ENCODE measurements at places on chromosomes 16 and 17.

- DNase-seq: no peak
These were observed 160.4 kb downstream of the ABCC12 start for GRCh38 chr16:47995354-47995753.

DNA sequence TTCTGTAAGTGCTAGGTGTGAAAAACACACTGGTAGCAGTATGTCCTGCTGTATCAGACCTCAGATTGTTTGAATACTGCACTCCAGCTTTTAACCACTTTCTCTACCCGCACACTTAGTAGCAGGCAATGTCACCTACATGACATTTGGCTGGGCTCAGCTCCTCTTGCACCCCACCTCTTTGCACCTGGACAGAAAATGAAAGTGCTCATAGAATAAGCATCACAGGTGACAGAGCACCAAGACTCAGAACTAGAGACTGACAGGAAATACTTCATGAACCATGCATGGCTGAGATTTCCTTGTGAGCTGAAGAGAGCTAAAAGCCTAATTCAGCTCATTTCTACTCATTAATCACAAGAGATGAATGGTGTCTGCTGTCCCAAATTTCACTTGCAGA lies 1014.2 kb upstream of the CDH8 start:
- DNase-seq: no peak

DNA sequence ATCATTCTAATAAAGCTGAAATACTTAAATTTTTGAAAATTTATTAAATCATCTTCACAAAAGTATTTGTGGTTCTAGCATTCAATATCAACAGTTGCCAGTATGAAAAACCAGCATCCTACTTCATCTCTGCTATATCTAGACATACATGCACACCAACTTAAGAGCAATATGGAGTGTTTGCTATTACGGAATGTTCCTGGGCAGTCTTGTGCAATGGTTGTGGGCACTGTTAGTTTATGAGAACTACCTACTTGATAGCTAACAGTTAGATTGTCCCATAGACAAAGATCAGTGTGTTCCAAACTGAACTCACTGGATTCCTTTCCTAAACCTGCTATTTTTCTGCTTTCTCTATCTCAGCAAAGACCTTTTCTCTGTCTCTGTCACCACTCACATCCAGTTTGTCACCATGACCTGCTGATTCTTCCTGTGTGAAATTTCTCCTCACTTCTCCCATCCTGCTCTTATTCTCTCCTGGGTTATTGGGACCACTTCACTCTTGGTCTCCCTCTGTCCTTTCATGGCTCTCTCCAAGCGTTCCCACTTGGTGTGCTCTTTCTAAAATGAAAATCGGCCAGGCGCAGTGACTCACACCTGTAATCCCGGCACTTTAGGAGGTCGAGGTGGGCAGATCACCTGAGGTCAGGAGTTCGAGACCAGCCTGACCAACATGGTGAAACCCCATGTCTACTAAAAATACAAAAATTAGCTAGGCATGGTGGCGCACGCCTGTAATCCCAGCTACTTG lies 27.7 kb downstream of the CNTROB start:
- no peak for DNase-seq

DNA sequence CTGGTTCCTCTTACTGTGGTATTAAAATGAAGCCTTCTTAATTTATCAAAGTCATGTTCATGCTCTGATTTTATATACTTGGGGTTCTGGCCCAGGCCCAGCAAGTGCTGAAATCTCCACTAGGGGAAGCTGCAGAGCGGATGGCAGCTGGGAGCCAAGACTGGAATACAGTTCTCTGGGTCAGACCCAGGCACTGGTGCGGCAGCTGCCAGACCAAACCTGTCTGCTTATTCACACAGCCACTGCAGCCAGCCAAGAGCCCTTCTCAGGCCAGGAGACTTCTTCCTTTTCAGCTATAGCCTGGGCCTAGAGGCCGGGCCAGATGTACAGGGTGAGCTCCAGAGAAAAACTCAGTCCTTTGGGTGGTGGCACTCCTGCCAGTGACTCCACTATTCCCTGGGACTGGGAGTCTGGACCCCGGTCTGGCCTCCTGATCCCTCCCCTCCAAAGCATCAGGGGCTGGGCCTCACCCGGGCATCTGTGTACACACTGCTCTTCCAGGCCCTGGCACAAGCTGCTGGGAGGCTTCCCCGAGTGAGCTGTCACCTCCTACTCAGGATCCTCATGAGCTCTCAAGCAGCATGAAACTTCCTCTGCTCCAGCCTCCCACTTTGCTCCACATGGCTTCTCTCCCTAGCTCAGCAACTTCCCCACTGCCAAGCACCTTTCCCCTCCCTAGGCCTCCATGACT lies 24.4 kb downstream of the ATP6V0D1 start:
- DNase-seq: no peak

DNA sequence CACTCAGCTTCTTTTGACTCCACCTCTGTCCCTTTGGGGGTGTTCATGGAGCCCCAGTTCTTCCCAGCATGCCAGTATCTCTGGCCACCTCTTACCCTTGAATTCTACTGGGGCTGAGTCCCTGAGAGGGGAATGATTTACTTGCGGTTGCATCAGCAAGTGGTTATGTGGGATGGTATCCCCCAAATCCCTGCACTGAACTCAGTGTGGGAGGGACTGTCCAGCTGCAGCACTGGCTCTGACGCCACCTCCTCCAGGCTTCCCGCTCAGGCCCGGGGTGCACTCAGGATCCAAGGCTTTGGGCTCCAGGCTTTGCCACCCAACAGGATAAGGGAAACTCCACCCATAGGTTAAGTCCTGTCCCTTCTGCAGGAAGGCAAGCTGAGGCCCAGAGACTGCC lies 21.1 kb upstream of the BRD7 start:
- no peak for DNase-seq

- no peak for DNase-seq
These were observed 9.5 kb downstream of the CD300LB start for GRCh38 chr17:74521701-74522201.

Data from stimulated activated CD8-positive, alpha-beta memory T cell treated with anti-CD3 and anti-CD28 coated beads, Interleukin-2, amount 100 ng/mL, for 1 hour (primary cell).